ENCODE measurements at places on chromosomes 16 and 17. TPM values are rescaled to one million over a fixed set of nuclear protein-coding genes. Genes with fewer than 3 reads are reported as not detected.

DNA sequence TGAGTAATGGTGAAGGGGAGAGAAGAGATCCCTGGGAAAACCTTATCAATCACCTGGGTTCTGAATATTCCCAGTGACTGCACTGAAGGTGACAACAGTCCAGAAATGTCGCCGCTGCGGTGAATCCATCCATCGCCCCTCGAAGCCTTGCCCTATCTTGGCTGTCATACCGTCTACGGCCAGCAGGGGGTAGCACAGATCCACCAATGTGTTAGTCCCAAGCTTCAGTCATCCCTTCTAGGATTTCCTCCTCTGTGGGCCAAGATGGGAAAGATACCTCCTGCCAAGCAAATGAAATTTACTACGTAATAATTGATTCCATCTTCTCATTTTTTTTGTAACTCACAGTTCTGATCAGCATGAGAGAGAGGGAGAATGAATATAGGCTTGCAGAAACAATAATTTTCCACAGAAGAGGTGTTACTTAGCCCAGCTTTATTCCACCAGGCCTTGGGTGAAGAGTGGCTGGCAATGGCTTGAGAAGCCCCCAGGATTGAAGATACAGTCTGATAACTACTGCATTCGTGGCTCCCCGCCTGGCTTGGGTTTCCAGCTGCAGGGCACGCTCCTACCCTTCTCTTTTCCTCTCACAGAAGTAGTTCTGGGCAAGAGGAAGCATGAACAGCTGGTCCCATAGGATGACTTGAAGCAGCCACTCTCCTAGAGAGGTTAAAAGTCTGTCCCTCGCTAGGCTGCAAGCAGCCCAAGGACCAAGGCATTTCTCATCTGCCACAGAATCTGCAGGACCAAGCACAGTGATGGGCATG is 2.6 kb upstream of the FMNL1 start:
- DNase-seq, result peak; percentile 88

Gene ZP2
- not detected for total RNA-seq

Gene VMO1
- not detected for total RNA-seq

Gene LRRC37A
- total RNA-seq, result 1.0 TPM

Gene HSD17B1
- total RNA-seq, result not detected

DNA sequence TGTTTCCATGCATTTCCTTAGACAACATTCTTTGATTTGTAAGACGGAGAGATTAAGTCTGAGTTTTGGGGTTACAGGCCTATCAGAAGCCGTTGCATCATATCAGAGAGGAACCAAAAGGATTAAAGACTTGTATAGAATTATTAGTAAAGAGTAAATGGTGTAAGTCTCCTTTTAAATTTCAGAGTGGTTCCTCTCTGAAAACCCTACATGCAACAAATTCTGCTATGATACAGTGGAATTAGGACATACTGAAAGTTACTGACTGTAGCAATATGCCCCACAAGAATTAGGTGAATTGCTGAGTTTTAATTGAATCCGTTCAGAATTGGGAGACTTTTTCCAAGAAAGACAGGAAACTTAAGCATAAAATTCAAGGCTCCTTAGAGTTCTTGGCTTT is 221.6 kb downstream of the FTO start:
- DNase-seq, result no peak

DNA sequence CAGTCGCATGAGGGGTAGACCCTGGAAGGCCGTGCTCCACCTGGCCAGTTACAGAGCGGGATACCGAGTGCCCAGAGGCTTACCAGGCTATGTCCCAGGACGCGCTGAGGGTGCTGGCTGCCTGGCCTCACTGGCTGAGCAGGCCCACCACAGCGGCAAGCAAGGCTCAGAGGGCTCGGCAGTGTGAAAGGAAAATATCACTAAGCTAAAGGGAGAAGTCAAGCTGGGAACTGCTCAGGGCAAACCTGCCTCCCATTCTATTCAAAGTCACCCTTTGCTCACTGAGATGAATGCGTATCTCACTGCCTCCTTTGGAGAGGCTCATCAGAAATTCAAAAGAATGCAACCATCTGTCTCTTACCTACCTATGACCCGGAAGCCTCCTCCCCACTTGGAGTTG is 37.4 kb downstream of the CCDC57 start:
- no peak for DNase-seq

DNA sequence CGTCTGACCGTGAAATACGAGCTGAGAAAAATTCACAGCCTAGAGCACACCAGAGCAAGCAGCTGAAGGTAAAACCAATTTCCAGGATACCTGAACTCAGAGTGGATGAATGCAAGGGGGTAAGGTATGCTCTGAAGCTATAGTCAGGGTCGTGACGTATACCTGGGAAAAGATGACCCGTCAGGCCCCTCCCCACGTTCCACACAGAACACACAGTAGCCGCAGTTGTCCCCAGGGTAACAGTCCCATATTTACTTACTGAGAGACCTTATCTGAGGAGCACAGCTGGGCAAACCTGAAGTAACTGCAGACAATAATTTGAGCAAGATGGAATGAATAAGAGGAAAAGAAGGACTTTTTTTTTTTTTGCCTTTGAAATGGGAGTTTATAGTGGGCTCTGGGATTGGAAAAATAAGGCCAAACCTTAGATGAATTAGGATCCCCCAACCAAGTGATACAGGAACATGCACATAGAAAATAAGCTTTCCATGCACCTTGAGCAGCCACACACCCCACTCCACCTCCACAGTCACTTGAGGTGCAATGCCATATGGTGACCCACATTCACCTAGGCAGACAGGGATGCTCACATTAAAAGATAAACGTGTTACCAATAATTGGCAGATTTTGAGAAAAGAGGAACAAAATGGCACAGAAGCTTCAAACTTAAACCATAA is 38.0 kb downstream of the ABCA6 start:
- DNase-seq, result no peak

GRCh38 chr16:64132190-64132589 is 989.7 kb downstream of the CDH11 start:
- no peak for DNase-seq
